ENCODE measurements at places on chromosomes 2 and 18. TPM values are rescaled to one million over a fixed set of nuclear protein-coding genes. Genes with fewer than 3 reads are reported as not detected.

DARS1 gene
- total RNA-seq = 49.6 TPM

STK16 gene
- 5.6 TPM for total RNA-seq

LYPD6 gene
- total RNA-seq = 1.1 TPM

AGXT gene
- total RNA-seq = not detected

GATA6 gene
- total RNA-seq = 18.1 TPM

SERPINB13 gene
- not detected for total RNA-seq

SLC5A7 gene
- total RNA-seq = not detected

SLC4A5 gene
- total RNA-seq = 0.18 TPM

CELF4 gene
- not detected for total RNA-seq

EPAS1 gene
- 676 TPM for total RNA-seq

RIT2 gene
- not detected for total RNA-seq

CXCR1 gene
- total RNA-seq = not detected

SP140 gene
- total RNA-seq = 0.10 TPM

TMEM17 gene
- total RNA-seq = 2.5 TPM

TGFA gene
- 0.93 TPM for total RNA-seq

CCDC121 gene
- 1.5 TPM for total RNA-seq
